Dermis blood vessel endothelial cell (primary cell): ENCODE measurements at places on chromosomes 13 and 19. TPM values are rescaled to one million over a fixed set of nuclear protein-coding genes. Genes with fewer than 3 reads are reported as not detected.

STX10 gene
- total RNA-seq, result 69.9 and 84.6 TPM in 2 replicates

KLC3 gene
- total RNA-seq, result 0.17 and 0.60 TPM in 2 replicates

HSD11B1L gene
- 7.4 and 9.7 TPM in 2 replicates for total RNA-seq

ZNF221 gene
- 4.9 and 6.8 TPM in 2 replicates for total RNA-seq

DNA sequence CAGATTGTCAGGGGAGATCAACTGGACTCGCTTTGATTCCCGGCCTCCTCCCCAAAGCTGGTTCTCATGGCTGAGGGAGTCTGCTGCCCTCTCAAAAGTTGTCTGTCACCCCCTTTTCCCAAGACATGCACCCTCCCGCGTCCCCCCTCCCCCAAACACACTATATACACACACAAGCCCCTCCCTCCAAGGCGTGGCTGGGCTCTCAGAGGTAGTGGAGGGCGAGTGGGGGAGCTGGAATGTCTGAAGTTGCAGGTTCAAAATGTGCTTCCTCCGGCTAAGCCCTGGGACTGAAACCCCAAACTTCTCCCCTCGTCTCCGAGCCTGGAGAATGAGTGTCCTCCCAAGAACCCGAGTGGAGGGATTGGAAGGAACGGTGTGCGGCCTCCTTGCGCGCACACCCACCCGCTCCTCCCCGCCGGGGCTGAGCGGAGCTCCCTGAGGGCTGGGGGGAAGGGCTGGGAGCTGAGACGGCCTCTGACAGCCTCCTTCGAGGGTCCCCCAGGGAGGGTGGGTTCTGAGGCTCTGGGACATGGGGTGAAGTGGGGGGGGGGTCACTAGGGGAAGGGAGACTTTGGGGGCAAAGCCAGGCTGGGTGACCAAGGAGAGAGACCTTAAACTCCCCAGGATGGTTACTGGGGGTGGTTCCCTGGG lies 9.9 kb upstream of the MEIS3 start:
- DNase-seq, result no peak

- no peak for DNase-seq
Measured at GRCh38 chr13:33392794-33393405, 107.3 kb upstream of the STARD13 start.

DNA sequence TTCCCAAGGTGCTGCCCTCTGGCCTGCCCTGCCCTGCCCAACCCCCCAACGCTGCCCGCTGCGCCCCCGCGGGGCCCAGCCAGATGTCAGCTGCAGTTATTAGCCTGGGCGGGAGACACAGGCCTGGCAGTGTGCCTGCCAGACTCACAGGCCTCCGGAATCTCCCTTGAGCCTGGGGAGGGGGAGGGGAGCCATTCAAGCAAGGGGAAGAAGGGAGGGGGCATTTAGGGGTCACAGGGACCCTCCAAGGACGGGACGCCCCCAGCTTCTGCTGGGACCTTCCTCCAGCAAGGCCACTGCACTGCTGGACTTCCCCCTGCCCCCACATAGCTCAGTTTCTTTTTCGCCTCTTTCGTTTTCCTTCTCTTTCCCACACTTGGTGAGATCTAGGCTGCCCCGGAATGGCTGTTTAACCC lies 2.6 kb upstream of the JUNB start:
- peak; percentile 82 for DNase-seq

DNA sequence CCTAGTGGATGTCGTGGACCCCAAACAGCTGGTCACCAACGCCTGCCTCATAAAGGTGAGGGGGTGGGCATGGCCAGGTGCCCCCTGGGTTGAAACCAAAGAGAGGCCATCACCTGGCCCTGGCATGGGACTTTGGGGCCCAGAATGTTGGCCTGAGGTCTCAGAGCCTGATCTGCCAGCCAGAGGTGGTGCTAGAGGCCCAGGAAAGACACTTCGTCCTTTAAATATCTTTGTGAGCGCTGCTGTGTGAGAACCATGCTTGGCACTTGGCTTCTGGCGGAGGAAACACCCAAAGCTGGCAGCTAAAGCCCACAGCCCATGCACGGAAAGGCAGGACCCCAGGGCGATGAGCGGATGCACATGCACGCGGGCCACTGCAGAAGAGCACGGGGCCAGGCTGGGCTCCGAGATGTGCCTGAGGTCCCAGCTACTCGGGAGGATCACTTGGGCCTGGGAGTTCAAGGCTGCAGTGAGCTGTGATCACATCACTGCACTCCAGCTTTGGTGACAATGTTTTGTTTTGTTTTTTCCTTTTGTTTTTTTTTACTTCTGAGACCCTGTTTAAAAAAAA lies 4.3 kb upstream of the ADM5 start:
- DNase-seq, result no peak
